ENCODE measurements at places on chromosomes 6 and 20. TPM values are rescaled to one million over a fixed set of nuclear protein-coding genes. Genes with fewer than 3 reads are reported as not detected.
A peak's percentile ranks its signal among the peaks of the same experiment; 100 is the strongest.

ZSCAN31 gene
- 8.5 TPM for polyA plus RNA-seq

- peaks cover 6% of the 10 kb centered on the region for H3K4me1 ChIP-seq
- H3K27ac ChIP-seq: no peak overlapping the region
- DNase-seq: no peak
- no peak overlapping the region for H3K4me3 ChIP-seq
These were observed 59.8 kb upstream of the NHSL1 start for GRCh38 chr6:138559143-138559542.

IL20RA gene
- 21.4 TPM for polyA plus RNA-seq

DNA sequence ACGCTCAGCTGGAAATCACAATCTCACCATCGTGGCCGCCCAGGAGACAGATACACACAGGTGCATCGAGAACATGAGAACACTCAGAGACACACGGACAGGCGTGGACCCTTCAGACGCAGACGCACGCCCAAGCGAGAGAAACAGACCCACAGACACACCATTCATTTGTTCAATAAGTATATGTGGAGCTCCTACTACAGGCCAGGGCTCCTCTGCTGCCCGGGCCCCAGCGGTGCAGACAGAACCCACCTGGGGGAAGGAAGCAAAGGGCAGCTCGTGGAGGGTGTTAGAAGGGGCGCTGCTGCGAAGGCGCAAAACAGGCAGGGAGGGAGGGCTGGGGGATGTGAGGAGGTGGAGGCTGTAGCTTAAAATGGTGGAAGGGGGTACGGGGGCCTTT, 39.2 kb downstream of the SRC start:
- H3K4me3 ChIP-seq: no peak overlapping the region
- DNase-seq: no peak
- H3K27ac ChIP-seq: no peak overlapping the region
- H3K36me3 ChIP-seq: peaks cover 29% of the 10 kb centered on the region

ZNF165 gene
- polyA plus RNA-seq: 0.36 TPM

DNA sequence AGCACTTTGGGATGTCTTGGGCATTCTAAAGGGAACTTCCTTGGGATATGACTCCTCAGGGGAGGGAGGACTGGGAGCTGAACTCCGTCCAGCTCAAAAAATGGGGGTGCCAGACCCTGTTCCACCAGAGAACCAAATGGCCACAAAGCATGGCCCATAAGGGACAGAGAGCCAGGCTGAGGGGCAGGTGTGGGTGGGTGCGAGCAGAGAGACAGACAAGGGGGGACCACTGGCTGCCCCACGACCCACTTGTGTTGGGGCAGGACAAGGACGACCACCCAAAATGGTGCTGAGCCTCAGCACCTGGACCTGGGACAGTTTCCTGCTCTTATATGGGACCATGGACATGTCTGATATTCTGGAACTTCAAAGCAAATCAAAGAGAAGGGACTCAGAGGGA, 148.2 kb upstream of the MLN start:
- H3K4me1 ChIP-seq: no peaks in the 10 kb centered on the region
- H3K36me3 ChIP-seq: no peaks in the 10 kb centered on the region
- peaks cover 9% of the 10 kb centered on the region for H3K27me3 ChIP-seq
- no peak overlapping the region for H3K4me3 ChIP-seq
- no peak for DNase-seq

GRCh38 chr20:9214685-9215084, 145.8 kb downstream of the PLCB4 start:
- no peak overlapping the region for H3K4me3 ChIP-seq
- peak; percentile 54 for DNase-seq
- H3K27me3 ChIP-seq: no peaks in the 10 kb centered on the region
- no peak overlapping the region for H3K27ac ChIP-seq
- no peaks in the 10 kb centered on the region for H3K36me3 ChIP-seq

OR2H1 gene
- not detected for polyA plus RNA-seq

GRCh38 chr6:24931718-24932691, 3.8 kb downstream of the RIPOR2 start:
- no peaks in the 10 kb centered on the region for H3K36me3 ChIP-seq
- no peaks in the 10 kb centered on the region for H3K27me3 ChIP-seq
- H3K27ac ChIP-seq: peak overlapping the region; percentile 84
- peak; percentile 24 for DNase-seq
- peaks cover 20% of the 10 kb centered on the region for H3K4me1 ChIP-seq
- no peak overlapping the region for H3K4me3 ChIP-seq

DNA sequence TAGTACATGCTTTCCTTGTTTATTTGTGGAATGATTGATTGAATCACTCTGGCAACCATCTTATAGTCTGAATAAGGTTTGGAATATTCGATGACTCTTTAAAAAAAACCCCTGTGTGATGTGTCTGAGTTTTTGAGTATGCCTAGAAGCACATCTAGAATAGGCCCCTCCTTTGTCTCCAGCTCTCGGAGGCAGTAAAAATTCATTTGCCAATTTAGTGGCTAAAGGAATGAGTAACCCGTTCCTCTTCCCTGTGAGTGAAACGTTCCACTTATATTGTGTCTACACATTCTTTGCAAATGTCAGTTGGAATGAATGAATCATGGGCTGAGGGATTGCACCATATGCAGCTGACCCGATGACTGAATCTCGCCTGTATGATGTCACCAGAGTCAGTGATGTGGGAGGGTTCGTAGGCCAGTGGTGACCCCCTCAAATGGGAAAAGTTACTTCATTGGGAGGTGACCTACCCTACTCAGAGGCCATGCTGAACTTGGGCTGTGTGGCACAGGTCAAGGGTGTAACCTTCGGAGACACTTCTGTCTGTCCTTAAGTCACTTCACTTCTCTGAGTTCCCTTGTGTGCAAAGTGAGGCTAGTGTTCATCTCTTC, 21.6 kb downstream of the MOCS3 start:
- DNase-seq: peak; percentile 36
- no peak overlapping the region for H3K27ac ChIP-seq
- peaks cover 18% of the 10 kb centered on the region for H3K27me3 ChIP-seq
- peaks cover 4% of the 10 kb centered on the region for H3K4me1 ChIP-seq
- H3K36me3 ChIP-seq: no peaks in the 10 kb centered on the region

DNA sequence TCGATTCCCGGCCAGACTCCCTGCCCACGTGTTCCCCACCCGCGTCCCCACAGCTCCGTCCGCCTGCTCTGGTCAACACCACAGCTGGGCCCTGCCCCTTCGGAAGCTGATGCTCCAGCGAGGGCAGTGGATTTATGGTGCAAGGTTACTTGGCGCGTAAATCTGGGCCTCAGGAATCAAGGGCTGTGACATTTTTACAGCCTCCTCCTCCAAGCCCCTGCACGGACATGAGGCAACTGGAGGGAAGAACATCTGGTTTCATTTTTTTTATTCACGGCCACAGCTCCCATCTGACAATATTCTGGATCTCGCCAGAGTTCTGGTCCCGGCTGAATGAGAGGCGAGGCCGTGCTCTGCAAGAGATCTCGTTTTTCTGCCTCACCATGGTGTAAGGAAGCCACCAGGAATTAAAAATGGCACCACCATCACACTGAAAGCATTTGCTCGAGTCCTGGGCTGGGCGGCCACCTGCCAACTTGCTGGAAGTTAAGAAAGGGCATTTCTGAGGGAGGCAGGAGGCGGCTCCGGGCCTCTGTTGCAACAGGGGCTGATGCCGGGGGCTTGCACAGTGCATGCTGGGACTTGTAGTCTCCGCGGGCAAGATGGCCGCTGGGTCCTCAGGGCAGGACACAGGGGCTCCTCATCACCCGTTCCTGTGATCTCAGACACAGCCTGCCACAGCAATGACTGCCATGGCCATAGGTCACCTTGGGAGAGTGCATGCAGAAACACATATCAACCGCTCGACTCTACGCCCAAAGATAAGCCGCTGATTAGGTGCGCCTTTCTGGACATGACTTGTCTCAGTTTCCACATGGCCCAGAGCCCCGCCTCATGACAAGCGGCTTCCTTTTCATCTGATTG, 148.5 kb downstream of the LY86 start:
- H3K4me1 ChIP-seq: peaks cover 52% of the 10 kb centered on the region
- no peaks in the 10 kb centered on the region for H3K27me3 ChIP-seq
- peak overlapping the region; percentile 92 for H3K27ac ChIP-seq
- no peaks in the 10 kb centered on the region for H3K36me3 ChIP-seq
- peak overlapping the region; percentile 27 for H3K4me3 ChIP-seq
- peak; percentile 86 for DNase-seq

- no peak overlapping the region for H3K27ac ChIP-seq
- H3K27me3 ChIP-seq: no peaks in the 10 kb centered on the region
- no peak overlapping the region for H3K4me3 ChIP-seq
- no peaks in the 10 kb centered on the region for H3K4me1 ChIP-seq
These were observed 38.6 kb downstream of the KIAA0408 start for GRCh38 chr6:127420556-127420955.

DNA sequence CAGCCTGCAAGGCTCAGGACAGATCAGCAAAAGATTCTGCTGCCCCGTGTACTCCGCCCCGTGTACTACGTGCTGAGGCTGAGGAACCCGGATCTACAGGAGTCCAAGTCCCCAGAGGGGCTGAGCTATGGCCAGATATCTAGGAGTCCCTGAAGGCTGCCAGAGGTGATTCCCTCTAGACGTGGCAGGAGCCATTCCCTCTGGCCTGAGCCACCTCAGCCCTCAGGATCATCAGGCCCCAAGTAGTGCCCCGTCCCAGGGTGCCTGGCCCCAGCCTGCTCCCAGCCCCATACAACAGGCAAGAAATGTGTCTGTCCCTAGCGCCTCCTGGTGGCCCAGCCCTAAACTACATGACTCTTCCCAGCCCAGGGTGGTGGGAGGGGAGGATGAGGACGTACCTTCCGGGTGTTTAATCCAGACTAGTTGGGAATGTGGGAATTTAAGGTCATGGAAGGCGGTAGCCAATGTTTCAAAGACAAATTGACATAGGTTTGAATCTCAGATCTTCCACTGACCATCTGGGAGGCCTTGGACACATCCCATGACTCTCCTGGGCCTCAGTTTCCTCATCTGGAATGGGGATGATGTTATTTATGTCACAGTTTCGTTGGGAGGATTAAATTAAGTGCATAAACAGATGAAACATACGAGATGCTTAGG, 49.4 kb upstream of the PTPN1 start:
- H3K4me3 ChIP-seq: no peak overlapping the region
- H3K36me3 ChIP-seq: no peaks in the 10 kb centered on the region
- no peak overlapping the region for H3K27ac ChIP-seq
- peak; percentile 84 for DNase-seq
